Stimulated activated CD8-positive, alpha-beta memory T cell treated with anti-CD3 and anti-CD28 coated beads, Interleukin-4, amount 100 ng/mL, for 1 hour (primary cell): ENCODE measurements at places on chromosomes 4 and X.

DNA sequence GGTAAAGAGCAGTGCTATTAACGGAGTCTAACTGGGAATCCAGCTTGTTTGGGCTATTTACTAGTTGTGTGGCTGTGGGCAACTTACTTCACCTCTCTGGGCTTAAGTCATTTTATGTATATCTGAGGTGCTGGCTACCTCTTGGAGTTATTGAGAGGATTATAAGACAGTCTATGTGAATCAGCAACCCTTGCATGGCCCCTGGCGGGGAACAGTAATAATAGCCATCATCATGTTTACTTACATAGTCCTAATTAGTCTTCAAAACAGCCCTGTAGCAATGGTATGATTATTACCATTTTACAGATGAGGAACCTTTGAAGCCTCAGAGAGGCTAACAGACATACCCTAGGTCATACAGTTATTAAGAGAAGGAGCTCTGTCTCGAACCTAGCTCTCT, 1.5 kb downstream of the HPRT1 start:
- DNase-seq, result no peak

GRCh38 chrX:104195489-104196084, 29.3 kb downstream of the FAM199X start:
- no peak for DNase-seq

- DNase-seq, result no peak
Observed at GRCh38 chr4:48727666-48728459, 52.2 kb downstream of the FRYL start.

- no peak for DNase-seq
Observed at GRCh38 chr4:13244444-13244843, 239.7 kb downstream of the RAB28 start.

GRCh38 chrX:136227074-136227473, 24.1 kb downstream of the MAP7D3 start:
- no peak for DNase-seq

DNA sequence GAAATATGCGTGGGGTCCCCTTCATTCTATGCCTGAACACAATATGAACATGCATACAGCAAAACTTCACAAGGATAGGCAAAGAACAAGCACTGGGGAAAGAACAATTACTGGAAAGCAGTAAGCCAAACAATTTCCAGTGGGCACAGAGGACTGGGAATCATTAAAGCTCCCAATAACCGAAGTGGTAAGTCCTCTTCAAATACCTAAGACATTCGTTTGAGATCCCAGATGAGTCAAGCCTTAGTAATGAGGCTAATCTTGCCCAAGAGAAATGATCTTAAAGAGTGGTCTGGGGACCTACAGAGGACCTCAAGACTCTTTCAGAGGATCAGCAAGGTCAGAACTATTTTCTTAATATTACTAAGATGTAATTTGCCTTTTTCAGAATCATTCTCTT, 28.6 kb downstream of the ANAPC10 start:
- no peak for DNase-seq

DNA sequence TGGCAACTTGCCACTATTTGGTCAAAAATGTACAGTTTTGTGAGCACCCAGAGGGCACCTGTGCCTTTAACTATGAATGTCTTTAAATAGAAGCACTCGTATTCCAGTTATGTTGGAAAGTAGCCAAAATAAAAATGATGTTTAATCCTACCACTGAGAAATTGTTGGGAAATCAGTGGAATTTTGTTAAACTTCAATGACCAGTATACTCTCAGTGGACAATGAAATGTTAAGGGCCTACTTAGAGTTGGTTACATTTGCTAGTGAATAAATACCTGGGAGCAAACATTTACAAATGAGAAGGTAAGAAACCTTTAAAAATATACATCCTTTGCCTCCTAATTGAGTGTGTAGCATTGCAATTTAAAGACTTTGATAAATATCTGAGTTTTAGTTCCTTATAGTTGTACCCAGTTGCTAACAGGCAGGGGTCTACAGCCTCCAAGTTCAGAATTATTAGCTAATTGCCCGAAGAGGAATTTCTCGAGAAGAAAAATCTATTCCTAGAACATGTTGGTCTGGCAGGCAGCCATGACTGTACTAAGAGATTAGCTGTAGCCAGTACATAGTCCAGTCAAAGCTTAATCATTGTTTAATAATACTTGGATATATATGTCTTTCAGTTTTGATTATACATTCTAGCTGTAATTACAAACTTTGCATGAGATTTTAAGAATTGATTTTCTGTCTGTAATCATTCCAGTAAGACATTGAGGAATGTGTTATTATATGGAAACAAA, 93.2 kb downstream of the IL1RAPL2 start:
- no peak for DNase-seq

DNA sequence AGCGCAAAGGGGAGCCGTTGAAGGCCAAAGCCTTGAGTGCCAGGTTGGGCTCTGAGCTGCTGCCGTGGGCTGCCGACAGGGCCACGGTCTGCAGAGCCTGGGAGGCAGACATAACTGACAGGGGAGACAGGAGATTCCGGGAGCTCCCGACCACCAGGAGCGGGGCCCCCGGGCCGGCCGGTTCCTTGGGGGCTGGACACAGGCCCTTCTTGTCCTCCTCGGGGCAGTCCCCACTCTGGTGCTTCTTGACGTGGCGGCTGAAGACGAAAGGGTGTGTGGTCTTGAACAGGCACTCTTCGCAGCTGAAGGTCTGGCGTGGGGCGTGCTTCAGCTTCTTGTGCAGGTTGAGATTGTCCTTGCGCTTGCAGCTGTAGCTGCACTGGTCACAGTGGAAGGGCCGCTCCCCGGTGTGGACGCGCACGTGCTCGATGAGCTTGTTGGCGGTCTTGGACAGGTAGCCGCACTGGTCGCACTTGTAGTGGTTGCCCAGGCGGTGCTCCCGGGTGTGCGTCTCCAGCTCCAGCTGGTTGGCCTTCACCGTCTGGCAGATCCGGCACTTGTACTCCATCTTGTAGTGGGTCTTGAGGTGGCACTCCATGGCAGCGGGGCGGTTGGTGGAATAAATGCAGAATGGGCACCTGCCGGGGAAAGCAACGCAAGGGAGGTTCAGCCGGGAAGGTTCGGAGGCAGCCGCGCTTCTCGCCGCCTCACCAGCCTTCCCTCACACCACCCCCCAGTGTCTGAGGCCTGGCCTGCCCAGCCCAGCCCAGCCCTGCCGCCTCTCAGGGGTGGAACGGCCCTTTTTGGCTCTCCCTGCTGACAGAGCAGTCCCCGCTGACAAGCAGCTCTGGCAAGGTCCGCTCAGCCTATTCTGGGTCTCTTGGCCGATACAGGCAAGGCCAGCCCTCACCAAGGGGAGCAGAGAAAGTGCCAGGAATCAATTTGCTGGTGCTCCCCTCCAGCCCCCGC, 81.3 kb downstream of the C4orf51 start:
- DNase-seq, result no peak

DNA sequence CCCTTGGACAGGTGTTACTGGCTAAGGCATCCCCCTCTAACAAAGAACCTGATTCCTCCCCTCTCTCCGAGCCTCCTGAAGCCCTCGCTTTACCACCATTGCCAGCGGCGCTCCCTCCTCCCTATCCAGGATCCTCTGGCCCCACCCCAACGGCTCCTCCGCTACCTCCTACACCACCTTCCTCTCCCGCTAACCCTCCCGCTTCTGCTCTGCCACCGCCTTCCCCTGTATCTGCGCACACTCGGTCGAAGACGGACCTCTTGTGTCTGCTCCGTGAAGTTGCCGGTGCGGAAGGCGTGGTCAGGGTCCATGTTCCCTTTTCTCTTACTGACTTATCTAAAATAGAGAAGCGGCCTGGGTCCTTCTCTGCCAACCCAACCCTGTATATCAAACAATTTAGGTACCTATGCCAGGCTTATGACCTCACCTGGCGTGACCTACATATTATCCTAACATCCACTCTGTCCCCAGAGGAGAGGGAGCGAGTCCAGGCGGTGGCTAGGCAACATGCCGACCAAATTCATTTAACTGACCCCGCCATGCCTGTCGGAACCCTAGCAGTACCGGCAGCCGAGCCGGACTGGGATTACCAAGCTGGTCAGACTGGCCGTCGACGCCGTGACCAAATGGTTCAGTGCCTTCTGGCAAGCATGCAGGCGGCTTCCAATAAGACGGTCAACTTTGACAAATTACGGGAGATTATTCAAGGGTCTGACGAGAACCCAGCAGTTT, 958.9 kb downstream of the RPA4 start:
- DNase-seq, result no peak

DNA sequence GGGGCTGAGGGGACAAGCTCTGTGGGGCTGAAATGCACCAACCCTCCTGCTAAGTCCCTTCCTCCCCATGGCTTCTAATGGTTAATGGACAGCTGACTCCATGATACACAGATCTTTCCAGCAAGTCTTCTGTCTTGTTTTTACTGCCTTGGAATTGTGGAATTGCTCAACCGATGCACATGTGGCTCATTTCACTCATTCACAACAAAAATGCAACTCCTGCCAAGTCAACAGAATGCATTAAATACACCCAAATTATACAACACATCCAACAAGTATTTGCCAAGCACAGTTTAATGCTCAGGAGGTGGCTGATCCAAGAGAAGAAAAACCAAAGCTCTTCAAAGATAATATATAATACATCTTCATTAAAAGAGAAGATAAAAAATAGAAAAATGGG, 61.9 kb upstream of the PAGE4 start:
- DNase-seq, result no peak

GRCh38 chr4:187183346-187183745, 459.7 kb upstream of the FAT1 start:
- DNase-seq, result no peak

- no peak for DNase-seq
Observed at GRCh38 chr4:66927937-66928336, 617.4 kb downstream of the CENPC start.

GRCh38 chr4:38026158-38026740, 66.1 kb downstream of the PTTG2 start:
- no peak for DNase-seq

DNA sequence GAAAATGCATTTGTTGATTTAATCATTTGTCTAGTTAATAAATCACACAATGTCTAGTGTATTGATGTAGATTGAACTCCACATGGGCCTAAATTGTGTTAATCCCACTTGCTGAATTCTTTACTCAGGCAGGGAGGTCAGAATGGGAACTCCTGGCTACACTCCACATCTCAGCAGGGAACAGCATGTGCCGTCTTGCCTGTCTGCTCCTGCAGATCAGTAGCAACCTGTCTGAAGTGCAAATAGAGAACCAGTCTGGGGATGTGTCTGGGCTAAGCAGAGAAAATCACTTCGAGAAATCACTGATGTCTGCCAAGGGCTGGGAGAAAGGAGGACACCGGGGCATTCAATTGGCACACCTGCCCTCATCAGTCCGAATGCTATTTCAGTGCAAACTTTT, 16.5 kb upstream of the MXRA5 start:
- DNase-seq, result no peak

DNA sequence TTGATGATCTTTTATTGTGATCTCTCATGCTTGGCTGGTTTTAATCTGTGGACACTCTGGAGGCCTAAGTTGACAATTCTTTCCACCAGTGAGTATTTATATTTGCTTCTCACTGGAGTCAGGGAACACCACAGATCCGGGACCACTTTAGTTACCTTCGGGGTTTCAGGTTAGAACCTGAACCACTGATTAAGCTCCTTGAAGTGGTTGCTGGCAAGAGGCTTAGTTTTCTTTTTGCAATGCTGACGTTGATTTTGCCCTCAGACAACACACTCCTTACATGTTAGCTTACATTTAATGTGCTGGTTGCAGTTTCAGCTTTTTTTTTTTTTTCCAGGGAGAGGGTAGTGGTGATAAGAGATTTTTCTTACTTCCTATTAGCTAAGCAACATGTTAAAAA, 10.5 kb upstream of the ZNF330 start:
- no peak for DNase-seq

DNA sequence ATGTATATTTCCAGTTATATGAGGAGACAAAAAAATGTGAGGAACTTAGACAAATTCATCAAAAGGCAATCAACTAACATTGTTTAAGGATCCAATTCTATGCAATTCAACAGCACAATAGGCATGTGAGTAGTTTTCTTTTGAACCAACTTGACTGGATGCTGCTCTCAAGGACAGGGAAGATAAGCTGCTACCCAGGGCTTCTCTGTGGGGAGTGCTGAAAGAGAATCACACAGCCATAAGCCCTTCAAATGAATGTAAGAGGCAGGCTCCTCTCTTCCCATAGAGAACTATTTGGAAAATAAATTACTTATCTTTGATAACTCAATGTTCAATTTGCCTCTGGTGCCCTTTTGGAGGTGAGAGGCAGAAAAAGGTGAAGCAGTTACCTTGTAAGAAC, 1413.6 kb downstream of the PCDH7 start:
- no peak for DNase-seq

GRCh38 chrX:46812445-46812844, 24.4 kb upstream of the RP2 start:
- DNase-seq, result no peak

DNA sequence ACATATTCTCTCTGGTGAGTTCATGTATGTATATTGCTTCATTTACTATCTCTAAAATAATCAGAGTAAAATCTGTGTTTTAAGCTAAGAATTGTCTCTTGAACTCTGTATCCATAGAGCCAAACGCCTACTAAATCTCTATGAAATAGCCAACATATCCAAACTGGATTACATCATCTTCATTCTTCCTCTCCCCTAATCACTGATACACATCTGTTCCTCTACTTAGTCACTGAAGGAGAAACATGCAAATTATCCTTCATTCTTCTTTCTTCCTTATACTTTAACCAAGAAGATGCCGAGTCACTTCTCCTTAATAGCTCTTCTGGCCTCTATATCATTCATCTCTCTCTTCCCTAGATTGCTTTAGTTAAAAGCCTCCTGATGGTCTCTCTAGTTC, 630.4 kb upstream of the FTHL17 start:
- DNase-seq, result no peak

GRCh38 chrX:109533005-109533404, 3.6 kb upstream of the NXT2 start:
- no peak for DNase-seq

- DNase-seq, result no peak
Observed at GRCh38 chrX:152878976-152879755, 18.7 kb upstream of the ZNF185 start.

DNA sequence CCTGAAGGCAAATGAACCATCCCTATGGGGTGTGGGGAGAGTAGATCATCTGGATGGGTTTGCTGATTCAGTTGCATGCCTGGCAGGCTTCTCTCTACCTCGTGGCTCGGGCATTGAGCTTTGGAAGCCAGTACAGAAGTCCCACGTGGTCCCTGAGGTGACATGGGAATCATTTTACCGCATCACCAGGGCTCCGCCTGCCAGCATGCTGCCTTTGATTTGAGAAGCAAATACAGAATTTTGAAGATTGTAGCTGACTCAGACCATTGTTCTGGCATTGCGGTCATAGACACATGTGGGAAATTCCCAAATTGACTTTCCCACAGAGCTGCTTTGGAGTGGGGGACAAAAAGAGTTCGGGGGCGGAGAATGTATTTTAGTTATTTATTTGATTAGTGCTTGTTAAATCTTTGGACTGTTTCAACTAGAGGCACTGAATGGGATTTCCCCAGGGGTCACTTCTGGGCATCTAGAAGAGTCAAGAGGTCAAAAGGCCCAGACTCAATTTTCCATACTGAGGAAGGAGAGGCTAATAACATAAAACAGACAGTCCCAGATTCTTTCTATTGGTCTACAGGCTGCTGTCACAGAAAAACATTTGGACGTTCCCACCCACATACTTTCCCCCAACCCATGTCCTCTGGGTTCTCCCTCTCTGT, 79.3 kb downstream of the NHSL2 start:
- no peak for DNase-seq
